ENCODE measurements at places on chromosomes 11 and 22.

- no peak for DNase-seq
These were observed 58.2 kb upstream of the PRSS23 start for GRCh38 chr11:86741839-86742805.

DNA sequence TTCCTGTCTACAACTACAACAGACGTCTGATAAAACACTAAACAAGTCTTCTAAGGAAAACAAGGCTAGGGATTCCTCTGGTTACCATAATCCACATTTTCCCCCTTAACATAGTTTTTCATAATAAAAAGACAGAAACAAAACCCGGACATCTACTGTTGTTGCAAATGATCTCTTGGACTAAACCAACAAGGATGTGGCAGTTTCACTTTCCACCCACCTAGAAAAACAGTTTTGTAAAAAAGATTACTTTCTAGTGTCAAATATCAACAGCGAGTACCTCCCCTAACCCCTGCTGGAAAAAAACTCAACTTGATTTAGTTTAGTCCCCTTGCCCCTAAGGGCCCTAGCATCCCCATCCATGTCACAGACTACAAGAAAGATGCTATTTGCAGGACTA lies 5.4 kb downstream of the GNG3 start:
- no peak for DNase-seq

DNA sequence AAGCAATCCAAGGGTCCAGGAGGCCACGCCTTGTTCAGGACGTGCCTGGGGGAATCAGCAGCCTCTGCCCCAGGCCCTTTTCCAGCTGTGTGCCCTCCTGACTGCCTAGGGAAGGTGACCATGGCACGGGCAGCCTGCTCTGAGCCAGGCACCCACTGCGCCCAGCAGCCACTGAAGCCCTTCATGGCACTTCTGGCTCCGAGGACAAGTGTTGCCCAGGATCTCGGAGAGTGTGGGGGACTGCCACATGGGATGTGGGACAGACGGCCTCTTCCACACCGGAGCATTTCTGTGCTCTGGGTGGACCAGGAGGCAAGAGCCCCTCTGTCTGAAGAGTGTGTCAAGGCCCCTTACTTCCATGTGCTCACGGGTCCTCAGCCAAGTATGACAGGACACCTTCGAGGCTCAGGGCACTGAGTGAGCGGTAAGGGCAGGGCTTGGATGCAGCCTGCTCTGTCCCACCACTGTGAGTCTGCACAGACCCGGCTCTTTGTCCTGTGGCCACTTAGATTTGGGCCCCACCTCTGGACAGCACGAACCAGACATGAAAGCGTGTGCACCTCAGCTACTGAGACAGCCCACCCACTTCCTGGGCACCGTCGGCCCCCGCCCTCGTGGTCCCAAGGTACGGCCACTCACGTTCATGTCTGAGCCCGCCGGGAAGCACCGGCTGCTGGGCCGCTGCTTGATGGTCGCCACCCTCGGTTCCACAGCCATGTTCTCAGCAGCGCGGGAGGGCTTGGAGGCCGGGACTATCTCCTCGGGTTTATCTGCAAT lies 93.6 kb downstream of the CTTN start:
- DNase-seq, result no peak

- DNase-seq, result no peak
These were observed 67.4 kb upstream of the B3GAT1 start for GRCh38 chr11:134479206-134480135.

- DNase-seq, result no peak
These were observed 38.0 kb downstream of the METTL15 start for GRCh38 chr11:28146123-28146751.

- DNase-seq, result no peak
These were observed 12.7 kb upstream of the ISX start for GRCh38 chr22:35053060-35053835.

GRCh38 chr11:116093481-116094270 lies 589.5 kb upstream of the CADM1 start:
- DNase-seq, result no peak

- DNase-seq, result no peak
These were observed 76.9 kb downstream of the NTM start for GRCh38 chr11:131447277-131447815.

DNA sequence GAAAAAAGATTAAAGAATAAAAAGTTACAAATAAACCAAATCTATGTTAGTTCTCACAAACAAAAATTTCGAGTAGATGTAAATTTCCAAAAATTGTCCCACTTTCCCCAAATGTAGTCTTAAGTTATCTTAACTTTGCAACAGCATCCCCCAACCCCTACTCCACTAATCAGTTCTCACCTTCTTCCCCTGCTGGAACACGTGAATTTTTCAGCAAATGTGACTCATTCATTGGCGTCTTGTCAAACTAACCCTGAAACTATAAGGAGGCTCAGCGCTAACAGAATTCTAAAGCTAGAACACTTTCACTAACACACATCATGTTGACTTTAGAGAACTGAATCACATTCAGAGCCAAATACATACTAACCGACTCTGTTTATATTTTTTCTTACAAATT lies 46.1 kb downstream of the PHF21A start:
- no peak for DNase-seq

GRCh38 chr11:104106136-104106754 lies 57.7 kb downstream of the PDGFD start:
- no peak for DNase-seq

DNA sequence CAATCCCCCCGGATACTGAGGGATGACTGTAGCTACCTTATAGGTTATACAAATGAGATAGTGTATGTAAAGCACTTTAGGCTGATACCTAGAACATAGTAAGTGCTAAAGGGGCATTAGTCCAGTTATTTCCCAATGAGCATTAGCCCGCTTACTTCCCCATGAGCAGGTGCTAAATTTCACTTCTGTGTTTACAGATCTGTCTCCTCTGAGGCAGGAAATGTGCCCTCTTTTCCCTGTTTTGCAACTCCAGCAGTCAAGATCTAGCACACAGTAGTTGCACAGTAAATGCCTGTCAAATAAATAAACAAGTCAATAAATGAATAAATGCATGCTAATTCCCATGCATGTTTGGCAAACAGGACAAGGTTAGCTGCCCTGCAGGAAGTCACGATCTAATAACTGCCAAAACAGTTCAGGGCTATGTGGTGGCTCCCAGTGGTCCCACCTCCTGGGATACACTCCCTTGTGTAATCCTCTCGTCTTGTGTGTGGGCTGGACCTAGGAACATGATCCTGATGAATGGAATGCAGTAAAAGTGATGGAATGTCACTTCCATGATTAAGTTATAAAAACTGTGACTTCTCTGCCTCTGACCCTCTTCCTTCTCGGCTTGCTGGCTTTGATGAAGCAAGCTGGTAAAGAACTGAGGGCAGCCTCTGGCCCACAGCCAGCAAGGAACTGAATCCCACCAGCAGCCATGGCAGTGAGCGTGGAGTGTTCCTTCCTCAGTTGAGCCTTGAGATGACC lies 459.0 kb downstream of the SOX6 start:
- no peak for DNase-seq
